ENCODE measurements at places on chromosomes 4 and X.
A peak's percentile ranks its signal among the peaks of the same experiment; 100 is the strongest.

GRCh38 chrX:30241724-30242415 is at the start of gene MAGEB4:
Gene MAGEB4 (plus strand): TSS chrX:30242000. CDS start chrX:30242136, 136 bp downstream.
- no peak for DNase-seq

GRCh38 chrX:104013606-104014005 is at the start of gene H2BW1:
Gene H2BW1 (minus strand): TSS chrX:104013708. CDS start chrX:104013576, 132 bp downstream.
- DNase-seq, result no peak

GRCh38 chr4:7910952-7911578 is 28.6 kb downstream of the AFAP1 start:
- DNase-seq, result no peak

- DNase-seq, result no peak
These were observed 35.2 kb downstream of the SEPTIN11 start for GRCh38 chr4:76984788-76985211.

DNA sequence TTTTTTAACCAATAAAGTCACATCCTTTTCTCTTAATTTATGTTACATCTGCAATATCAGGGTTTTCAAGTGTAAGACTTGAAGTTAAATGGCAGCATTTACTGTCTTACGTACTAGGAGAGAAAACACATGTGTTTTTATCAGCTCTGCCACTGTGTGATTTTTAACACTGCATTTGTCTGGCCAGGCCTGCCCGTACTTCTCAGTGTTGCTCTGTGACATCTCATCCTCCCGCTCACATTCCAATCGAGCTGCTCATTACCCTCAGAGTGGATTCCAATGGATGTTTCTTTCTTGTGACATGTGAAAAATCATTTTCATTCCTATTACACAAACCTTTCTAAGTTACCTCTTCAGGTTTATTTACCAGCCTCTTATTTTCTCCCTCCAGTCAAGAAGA is 420.3 kb downstream of the FAT4 start:
- no peak for DNase-seq

DNA sequence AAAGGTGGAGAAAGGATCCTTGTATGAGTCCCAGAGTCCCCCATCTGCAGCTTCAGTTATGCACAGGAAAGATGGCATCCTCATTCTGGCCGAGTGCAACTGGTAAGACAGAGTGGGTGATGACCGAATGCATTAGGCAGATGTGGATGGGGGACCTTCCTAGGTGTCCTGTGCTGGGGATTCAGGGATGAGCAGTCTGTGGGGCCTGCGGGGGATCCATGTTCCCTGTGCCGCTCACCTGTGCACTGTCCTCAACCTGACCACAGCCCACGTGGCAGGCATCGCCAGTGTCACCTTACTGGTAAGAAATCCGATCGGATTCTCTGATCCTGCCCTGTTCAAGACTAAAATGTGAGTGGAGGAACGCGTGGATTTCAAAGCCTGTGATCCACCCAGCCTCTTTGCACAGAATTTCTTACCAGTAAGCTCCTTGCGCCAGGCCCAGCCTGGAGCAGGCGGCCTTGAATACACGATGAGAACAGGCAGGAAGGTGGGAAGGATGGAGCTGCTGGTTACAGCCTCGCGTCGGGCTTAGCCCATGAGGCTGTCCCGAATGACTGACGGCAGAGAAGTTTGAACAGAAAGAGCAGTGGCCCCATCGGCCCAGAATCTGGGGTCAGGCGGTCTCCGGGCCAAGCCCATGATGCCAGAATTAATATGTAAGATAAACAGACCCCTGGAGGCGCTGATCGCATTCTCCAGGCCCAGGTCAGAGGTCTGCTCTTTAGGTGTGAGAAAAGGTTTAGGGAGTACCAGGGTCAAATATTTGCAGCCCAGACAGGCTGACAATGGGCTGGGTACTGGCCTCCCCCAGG is 56.5 kb downstream of the CPZ start:
- no peak for DNase-seq

DNA sequence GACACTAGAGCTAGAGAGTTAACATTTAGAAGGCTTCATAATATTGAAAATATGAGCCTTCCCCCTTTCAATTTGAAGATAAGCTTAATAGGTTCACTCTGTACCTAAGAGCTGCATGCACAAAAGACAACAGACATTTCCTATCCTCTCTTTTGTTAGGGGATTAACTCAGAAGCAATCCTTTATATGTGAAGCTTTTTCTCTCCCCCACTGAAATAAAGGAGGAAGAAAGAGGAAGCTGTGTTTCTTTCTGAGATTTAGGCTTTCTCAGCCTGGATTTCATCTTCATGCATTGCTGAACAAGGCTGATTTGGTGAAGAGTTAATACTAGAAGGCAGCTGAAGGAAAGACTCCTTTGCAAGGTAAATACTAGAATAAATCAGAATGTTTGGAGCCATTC is 21.0 kb upstream of the CABS1 start:
- no peak for DNase-seq

DNA sequence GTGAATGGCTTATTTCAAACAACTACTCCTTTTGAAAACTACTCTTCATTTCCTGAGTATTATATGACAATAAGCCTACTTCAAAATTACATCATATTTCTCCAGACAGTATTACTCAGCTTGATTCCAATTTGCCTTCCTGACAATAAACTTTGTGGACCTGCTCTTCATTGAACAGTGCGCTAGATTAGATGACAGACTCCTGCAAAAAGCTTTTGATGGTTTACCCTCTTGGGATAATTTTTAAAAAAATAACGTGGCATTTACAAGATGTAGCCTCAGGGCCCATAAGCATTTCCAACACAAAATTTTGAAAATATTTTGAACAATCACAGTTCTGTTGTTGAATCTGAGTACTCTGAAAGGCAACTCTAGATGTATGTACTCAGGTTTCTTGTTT is 25.9 kb downstream of the MGAT4D start:
- no peak for DNase-seq

GRCh38 chrX:111181951-111182350 is 86.0 kb downstream of the PAK3 start:
- no peak for DNase-seq

DNA sequence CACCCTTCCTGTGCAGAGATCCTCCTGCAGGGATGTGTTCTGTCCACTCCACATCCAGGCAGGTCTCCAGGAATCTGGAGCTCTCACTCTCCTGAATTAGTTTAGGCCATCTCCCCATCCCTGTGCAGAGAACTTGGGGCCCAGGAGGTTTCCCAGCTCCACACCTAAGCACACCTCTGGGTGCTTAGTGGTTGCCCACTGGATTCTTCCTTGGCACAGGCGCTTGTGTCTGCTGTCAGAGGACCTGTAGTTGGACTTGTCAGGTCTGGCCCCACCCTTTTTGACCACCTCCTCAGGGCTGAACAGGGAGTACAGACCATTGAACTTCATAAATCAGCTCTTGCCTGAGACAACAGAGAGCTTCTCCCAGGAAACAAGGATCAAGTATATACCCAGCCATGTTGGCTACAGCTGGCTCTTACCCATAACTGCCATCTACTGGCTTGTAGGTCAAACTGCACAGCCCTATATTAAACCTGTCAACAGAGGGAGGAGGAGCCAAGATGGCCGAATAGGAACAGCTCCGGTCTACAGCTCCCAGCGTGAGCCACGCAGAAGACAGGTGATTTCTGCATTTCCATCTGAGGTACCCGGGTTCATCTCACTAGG is 275.5 kb downstream of the PPARGC1A start:
- peak; percentile 20 for DNase-seq

DNA sequence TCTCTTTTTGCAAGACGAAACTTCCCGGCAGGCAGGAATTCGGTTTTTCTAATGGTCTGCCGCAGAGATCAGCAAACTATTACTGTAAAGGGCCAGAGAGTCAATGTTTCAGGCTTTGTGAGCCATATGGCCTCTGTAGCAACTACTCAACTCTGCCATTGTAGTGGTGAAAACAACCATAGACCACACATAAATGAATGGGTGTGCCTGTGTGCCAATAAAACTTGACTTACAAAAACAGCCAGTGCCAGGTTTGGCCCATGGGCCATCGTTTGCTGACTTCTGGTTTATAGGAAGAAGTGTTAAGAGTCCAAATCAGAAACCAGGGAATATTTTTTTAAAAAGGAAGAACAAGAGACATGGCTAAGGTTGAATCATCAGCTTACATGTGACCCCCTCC is 163.0 kb downstream of the SH3KBP1 start:
- DNase-seq, result no peak

DNA sequence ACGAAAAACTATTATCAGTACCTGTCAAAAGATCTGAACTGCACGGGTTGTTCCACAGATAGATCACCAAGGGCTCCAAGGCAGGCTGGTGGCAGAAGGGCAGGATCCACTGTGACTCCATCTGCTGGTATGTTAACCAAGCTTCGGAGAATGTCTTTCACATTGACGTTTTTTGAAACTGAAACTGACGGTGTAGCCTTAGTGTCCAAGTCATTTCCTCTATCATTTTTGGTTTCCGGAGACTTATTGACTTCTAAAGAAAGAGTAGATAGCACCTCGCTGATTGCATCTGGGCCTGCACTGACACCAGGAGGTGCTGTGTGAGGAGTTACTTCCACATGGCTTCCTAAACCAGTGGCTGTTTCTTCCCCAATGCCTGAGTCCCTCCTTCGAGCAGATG is 186.9 kb downstream of the LRBA start:
- DNase-seq, result no peak

- DNase-seq, result no peak
These were observed 1.8 kb upstream of the GABRQ start for GRCh38 chrX:152635941-152636340.

DNA sequence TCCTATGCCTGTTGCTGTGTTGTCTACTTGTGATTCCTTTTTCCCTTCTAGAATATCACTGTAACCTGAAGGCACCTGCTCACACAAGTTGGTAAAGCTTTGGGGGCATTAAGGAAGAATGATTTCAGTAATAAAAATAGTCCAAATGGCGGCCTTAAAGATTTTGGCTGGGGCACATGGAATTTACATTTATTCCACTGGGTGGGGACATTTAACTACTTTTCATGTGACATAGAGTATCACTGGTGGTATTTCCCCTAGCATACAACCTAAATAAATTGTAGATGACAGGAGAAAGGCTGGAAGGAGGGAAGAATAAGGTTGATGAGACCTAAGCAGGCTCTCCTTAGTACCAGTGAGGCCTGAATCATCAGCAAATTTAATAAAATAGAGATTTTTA is 121.8 kb upstream of the EDA2R start:
- DNase-seq, result no peak

DNA sequence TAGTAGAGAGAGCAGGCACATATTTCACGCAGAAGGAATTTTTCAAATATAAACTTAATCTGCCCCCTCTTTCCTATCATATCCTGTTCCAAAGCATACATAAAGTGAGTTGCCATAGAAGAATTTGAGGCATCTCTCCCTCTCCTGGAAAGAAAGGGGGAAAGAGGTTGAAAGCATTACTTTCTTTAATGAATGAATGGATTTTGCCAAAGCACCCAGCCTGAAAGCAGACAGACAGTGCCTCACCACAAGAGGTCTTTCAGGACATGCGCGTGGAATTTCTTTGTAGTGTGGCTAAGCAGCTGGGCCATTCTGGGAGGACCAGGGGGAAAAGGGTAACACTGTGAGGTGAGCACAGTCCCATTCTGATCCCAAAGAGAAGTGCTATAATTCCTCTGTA is 651.4 kb downstream of the IQCM start:
- no peak for DNase-seq

- no peak for DNase-seq
These were observed 85.1 kb downstream of the ARAP2 start for GRCh38 chr4:36159208-36159607.

- DNase-seq, result peak; percentile 85
These were observed 3.2 kb downstream of the CXorf65 start for GRCh38 chrX:71103110-71103983.

DNA sequence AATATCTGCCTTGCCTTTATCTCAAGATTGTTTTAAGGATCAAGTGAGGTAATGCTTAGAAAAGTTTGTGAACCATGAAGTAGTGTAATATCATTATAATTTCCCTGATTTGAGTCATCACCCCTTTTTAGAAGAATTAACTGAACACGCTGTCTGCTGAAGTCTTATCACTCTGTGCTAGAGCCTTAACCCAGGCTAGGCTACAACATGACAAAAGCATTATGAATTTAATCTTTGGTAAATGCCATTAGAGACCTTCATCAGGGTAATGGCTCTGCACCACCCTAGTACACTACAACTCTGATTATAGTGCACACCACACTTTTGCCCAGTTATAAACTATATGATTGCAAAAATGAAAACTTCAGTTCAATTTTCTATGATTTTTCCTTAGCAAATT is 118.3 kb downstream of the ADGRL3 start:
- no peak for DNase-seq

GRCh38 chr4:96380106-96380505 is 540.2 kb downstream of the PDHA2 start:
- no peak for DNase-seq

DNA sequence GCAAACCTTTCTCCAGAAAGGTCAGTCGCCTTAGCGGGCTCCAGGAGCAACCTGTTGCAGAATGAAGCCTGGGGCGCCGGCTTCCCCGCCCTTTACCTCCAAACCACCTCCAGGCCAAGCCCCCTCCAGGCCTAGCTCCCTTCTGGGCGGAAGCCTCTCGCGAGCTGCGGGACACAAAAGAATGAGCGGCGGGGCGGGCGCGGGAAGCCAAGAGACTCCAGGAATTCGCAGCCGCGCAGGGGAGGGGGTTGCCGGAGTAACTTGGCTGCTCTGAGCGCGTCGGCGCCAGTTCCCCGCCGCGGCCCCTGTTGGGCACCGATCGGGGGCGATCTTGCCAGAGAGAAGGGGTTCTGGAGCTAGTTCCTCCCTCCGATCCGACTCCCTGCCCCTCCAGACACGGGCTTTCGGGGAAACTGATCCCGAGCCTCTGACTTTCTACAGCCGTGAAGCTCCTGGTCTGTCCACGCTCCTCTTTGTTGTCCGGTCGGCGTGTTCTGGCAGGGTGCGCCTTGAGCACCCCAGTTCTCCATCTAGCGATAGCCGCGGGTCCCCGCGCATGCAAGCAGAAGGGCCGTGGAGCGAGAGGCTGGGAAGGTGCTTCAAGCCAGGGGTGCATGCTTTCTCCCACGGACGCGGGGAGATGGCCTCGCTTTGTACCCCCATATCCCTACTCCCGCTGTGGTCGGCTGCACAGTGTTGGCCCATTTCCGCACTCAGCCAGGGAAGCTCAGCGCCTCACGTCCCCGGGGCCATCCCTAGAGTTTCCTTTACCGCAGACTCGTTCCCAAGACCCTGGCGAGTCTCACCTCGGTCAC is 1.2 kb downstream of the PROM1 start:
- DNase-seq, result no peak

DNA sequence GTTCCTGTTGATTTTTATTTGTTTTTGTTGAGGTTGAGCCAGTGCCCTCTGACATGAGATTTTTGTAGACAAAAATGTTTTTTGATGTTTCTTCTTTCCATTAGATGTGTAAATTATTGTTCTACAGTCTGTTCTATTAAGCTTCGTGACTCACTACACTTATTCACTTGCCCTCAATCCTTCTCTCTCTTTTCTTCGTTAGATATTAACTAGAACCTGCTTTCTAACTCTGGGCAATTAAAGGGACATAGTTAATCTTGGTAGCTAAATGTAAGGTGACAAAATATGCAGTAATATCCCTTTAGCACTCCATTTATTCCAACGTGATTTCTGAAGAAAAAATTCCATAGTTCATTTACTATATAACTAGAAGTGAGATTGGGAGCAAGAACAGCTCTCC is 333.9 kb downstream of the PDHA2 start:
- DNase-seq, result no peak
